ENCODE measurements at places on chromosomes 6 and 20. TPM values are rescaled to one million over a fixed set of nuclear protein-coding genes. Genes with fewer than 3 reads are reported as not detected.
A peak's percentile ranks its signal among the peaks of the same experiment; 100 is the strongest.

PTCRA gene
- total RNA-seq = not detected

DNA sequence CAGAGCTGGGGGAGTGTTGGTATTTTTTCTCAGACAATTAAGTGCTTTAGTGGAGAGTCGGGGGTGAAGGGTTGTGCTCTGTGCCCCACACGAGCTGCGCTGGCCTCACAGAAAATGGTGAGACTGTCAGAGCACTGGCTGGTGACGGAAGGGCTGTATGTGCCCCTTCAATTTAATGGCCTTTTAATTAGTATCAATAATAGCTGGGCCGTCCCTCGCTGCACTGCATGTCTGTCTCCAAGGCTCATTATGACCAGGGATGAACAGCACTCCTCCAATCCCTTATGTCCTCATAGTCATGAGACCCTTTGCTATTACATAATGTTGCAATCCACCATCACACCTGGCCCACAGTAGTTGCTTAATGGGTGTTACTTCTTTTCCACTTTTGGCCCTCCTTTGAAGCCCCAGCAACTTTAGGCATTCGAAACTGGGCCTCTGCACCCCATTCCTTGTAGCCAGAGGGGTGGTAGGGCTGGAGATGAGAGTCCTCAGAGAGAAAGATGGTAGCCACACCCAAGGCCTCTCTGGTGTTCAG is 9.5 kb upstream of the RALY start:
- DNase-seq = no peak

HMGCLL1 gene
- not detected for total RNA-seq

DNA sequence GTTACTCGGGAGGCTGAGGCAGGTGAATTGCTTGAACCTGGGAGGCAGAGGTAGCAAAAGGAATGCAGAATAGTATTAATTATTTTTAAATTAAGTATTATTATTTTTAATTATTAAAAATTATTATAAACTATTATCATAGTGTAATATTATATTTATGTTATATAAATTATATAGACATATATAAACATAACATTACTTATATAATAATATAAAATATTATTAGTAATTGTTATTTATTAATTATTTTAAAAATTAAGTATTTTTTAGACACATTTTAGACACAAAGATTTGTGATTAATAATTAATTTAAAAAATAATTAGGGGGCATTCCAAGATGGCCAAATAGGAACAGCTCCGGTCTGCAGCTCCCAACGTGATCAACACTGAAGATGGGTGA is 31.7 kb upstream of the TGM3 start:
- no peak for DNase-seq

DNA sequence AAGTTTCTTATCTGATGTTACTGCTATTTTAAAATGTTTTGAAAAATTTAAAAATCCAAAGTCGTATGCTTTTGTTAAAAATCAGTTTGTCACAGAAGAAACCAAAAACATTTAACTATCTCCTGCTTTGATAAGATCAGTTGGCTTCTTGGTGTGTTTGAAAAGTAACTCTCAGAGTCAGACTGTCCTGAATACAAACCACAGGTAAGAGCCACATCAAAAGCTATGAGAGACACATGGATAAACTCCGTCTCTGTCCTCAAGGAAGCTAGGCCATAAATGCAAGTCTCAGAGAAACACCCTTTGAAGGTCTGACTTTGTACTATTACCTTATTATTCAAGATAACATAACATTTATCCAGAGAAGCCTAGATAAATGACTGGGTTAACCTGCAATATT is 7.7 kb downstream of the HBS1L start:
- no peak for DNase-seq

GRCh38 chr6:140344142-140344913 is 969.9 kb upstream of the CITED2 start:
- DNase-seq = peak; percentile 61

DNA sequence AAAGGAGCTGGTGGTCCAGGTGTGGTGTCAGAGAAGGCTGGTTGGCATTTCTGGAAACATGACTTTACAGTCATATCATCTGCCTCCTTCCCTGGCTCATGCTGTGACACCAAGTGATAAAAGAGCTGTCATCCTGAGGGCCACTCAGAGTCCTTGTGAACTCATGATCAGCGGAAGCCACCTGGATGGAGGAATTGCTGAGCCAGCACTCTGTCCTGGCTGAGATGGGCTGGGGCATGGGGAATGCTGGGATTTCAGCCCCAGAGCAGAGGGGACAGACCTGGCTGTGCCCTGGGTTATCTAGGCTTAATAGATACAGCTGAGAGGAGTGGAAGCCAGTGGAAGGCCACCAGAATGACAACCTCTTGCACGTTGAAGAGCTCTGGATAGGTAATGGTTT is 214.3 kb downstream of the DHX35 start:
- no peak for DNase-seq

- DNase-seq = no peak
These were observed 6.8 kb upstream of the CST8 start for GRCh38 chr20:23484081-23484480.

All from dermis blood vessel endothelial cell (primary cell).